Adrenal gland (tissue), 19 donors: ENCODE measurements at places on chromosomes 1 and 21. TPM values are rescaled to one million over a fixed set of nuclear protein-coding genes. Genes with fewer than 3 reads are reported as not detected.

CTSS gene
- 126 TPM for total RNA-seq

- no peak for DNase-seq
Observed at GRCh38 chr1:1058088-1058905, 15.8 kb downstream of the RNF223 start.

TIAM1 gene
- 22.8 TPM for total RNA-seq

KCNH1 gene
- total RNA-seq, result not detected

ADORA3 gene
- total RNA-seq, result 24.9 TPM

- DNase-seq, result no peak
Observed at GRCh38 chr1:233657466-233657865, 43.6 kb downstream of the KCNK1 start.
